ENCODE measurements at places on chromosomes 2 and 18. TPM values are rescaled to one million over a fixed set of nuclear protein-coding genes. Genes with fewer than 3 reads are reported as not detected.

Gene SNED1
- 8.1 TPM for polyA plus RNA-seq

Gene ZNF397
- polyA plus RNA-seq, result 56.6 TPM

Gene ST8SIA5
- 0.92 TPM for polyA plus RNA-seq

Gene SCN3A
- polyA plus RNA-seq, result 0.34 TPM

Gene EPB41L3
- polyA plus RNA-seq, result 57.5 TPM

Gene TFPI
- polyA plus RNA-seq, result 33.8 TPM

Gene RIT2
- polyA plus RNA-seq, result 0.09 TPM

Gene NUP35
- 25.6 TPM for polyA plus RNA-seq

Gene QPCT
- 14.3 TPM for polyA plus RNA-seq

Gene VIL1
- polyA plus RNA-seq, result 41.5 TPM

Gene CASP10
- polyA plus RNA-seq, result 7.9 TPM

Gene RMDN2
- 13.1 TPM for polyA plus RNA-seq

Gene KCNIP3
- 16.5 TPM for polyA plus RNA-seq

Gene CRYGD
- polyA plus RNA-seq, result not detected

Gene SELENOI
- 24.5 TPM for polyA plus RNA-seq

Gene DSG1
- 0.03 TPM for polyA plus RNA-seq

Gene ZAP70
- 2.4 TPM for polyA plus RNA-seq

Gene C1GALT1C1L
- polyA plus RNA-seq, result 5.0 TPM

Gene LOXHD1
- polyA plus RNA-seq, result 0.53 TPM

Gene UGT1A5
- not detected for polyA plus RNA-seq

Gene KCNE4
- polyA plus RNA-seq, result 12.8 TPM

Gene POTEI
- 0.19 TPM for polyA plus RNA-seq

Gene RFTN2
- polyA plus RNA-seq, result 18.6 TPM

Gene MLPH
- polyA plus RNA-seq, result 2.2 TPM

Gene MYOM1
- 10.2 TPM for polyA plus RNA-seq

Gene FOXD4L1
- polyA plus RNA-seq, result 0.11 TPM

Gene TMEM169
- polyA plus RNA-seq, result 14.8 TPM

Gene DIPK1C
- polyA plus RNA-seq, result 0.08 TPM

Gene SDC1
- 24.6 TPM for polyA plus RNA-seq

Gene CNNM3
- polyA plus RNA-seq, result 37.7 TPM

Gene SERPINB10
- polyA plus RNA-seq, result 0.11 TPM

Gene KCNS3
- 5.4 TPM for polyA plus RNA-seq

Gene SCYGR6
- not detected for polyA plus RNA-seq

Gene POMC
- 13.1 TPM for polyA plus RNA-seq

Gene NEU2
- not detected for polyA plus RNA-seq

Gene STK16
- 38.1 TPM for polyA plus RNA-seq

Gene CPS1
- polyA plus RNA-seq, result 3.8 TPM

Gene ZBTB7C
- polyA plus RNA-seq, result 16.6 TPM

Gene NYAP2
- 0.03 TPM for polyA plus RNA-seq

Gene DSEL
- 23.3 TPM for polyA plus RNA-seq

Gene CBLN2
- polyA plus RNA-seq, result 12.9 TPM

Gene EMILIN1
- polyA plus RNA-seq, result 96.3 TPM

Gene KLHL29
- polyA plus RNA-seq, result 14.6 TPM

Gene DOK6
- polyA plus RNA-seq, result 17.1 TPM

Measured in renal cortex interstitium (tissue), 15 donors.